ENCODE measurements at places on chromosomes 5 and 9.

- no peak for DNase-seq
These were observed 34.6 kb upstream of the F2RL2 start for GRCh38 chr5:76657683-76658311.

- no peak for DNase-seq
These were observed 6.4 kb upstream of the EEIG1 start for GRCh38 chr9:127987103-127987614.

DNA sequence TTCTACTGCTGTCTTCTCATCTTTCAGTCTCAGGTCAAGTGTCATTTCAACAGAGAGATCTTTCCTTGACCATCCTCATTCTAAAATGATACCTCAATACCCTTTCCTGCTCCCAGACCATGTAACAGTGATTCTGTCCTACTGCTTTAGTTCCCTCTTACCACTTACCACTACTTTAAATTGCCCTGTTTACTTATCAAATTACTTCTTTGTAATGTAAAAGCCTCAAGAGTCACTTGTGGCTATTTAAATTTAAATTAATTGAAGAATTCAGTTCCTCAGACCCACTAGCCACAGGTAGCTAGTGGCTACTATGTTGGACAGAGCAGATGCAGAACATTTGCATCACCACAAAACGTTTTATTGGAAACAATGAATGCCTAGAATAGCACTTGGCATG, 217.3 kb downstream of the ADAMTS6 start:
- no peak for DNase-seq

GRCh38 chr5:15796096-15796495, 296.1 kb downstream of the FBXL7 start:
- no peak for DNase-seq

GRCh38 chr5:92835712-92836111, 745.3 kb downstream of the NR2F1-AS1 start:
- DNase-seq = no peak

DNA sequence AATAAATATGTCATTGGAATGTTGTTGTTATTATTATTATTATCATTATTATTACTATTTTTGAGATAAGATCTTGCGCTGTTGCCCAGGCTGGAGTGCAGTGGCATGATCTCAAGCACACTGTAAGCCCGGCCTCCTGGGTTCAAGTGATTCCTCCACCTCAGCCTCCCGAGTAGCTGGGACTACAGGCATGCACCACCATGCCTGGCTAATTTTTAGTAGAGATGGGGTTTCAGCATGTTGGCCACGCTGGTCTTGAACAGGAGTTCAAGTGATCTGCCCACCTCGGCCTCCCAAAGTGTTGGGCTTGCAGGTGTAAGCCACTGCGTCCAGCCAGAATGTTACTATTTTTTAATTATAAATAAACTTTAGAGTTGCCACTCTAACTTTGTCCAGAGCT, 14.4 kb downstream of the ZNF462 start:
- no peak for DNase-seq
